ENCODE measurements at places on chromosomes 16 and 17.

DNA sequence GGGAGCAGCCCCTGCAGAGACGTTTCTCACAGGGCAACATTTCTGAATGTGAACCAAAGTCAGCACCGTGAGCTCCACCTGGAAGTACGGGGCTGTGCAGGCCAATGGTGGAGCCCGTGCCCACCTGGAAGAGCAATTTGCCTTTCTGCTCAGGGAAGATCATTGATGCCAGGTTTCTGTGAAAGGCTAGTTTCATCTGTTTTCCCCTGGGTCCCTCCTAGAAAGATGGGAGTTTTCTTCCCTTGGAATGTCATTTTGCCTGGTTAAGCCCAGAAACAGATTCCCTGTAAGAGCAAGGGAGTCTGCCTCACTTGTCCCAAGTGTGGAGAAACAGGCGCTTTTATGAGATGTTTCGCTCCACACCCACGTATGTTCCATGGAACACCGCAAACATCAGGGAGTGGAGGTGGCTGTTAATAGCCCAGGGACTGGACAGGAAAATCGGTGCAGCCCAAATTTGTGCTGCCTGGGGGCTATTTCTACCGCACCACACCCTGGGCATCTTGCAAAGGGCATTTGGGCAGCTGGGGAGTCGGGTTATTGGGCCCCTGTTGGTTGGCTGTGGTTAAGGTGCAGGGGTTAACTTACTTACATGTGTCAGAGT, 2.6 kb downstream of the SLC6A4 start:
- DNase-seq, result no peak

DNA sequence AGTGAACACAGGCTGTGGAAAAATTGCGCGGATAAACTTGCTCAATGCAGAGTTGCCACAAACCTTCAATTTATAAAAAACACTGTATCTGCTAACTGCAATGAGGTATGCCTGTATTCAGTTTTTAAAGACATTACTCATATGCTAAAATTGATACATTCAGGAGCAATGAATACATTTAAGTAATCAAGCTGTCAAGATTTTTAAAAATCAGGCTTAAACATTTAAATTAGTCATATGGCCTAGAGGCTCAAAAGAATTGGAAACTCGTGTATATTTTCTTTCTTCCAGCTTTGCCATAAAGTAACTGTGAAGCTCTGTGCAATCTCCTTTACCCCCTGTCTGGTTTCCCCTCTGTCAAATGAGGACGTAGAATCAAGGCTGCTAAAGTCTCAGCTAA, 4.1 kb downstream of the SYNRG start:
- no peak for DNase-seq

- DNase-seq, result no peak
These were observed 168.2 kb upstream of the ZNF267 start for GRCh38 chr16:31705371-31705770.

GRCh38 chr16:69838489-69838888, 76.4 kb downstream of the WWP2 start:
- DNase-seq, result no peak

DNA sequence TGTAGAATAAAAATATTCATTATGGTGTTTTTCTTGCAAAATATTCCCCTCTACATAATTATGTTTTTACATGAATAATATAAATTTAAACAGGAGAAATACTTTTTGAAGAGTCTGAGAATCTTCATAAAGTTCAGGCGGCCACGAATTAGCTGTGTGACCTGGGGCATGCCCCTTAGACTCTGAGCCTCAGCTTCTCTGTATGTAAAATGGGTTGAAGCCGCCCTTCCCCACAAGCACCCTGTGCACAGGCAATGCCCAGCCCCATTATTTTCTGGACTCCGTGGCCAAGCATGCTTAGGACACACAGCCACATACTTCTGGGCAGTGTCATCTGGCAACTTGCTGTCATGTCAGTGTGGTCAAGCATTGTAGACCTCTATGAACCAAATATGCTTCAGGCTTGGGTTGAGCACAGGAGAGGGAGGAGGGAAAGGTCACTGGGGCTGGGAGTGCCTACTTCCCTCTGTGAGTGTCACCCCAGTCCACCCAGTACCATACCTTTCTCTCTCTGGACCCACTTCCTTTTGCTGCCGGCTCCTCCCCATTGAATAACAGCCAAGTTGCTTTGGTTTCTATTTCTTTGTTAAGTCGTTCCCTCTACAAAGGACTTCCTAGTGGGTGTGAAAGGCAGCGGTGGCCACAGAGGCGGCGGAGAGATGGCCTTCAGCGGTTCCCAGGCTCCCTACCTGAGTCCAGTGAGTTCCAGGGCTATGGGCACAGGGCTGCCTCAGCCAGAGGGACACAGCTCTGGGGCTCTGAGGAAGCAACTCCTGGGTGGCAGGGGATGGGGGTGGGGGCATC, at the start of gene LGALS9:
TSS of gene LGALS9 (plus strand) at position 582 of the 804 bp plus-strand sequence. CDS start at position 660, 78 bp downstream.
- DNase-seq, result peak; percentile 73

DNA sequence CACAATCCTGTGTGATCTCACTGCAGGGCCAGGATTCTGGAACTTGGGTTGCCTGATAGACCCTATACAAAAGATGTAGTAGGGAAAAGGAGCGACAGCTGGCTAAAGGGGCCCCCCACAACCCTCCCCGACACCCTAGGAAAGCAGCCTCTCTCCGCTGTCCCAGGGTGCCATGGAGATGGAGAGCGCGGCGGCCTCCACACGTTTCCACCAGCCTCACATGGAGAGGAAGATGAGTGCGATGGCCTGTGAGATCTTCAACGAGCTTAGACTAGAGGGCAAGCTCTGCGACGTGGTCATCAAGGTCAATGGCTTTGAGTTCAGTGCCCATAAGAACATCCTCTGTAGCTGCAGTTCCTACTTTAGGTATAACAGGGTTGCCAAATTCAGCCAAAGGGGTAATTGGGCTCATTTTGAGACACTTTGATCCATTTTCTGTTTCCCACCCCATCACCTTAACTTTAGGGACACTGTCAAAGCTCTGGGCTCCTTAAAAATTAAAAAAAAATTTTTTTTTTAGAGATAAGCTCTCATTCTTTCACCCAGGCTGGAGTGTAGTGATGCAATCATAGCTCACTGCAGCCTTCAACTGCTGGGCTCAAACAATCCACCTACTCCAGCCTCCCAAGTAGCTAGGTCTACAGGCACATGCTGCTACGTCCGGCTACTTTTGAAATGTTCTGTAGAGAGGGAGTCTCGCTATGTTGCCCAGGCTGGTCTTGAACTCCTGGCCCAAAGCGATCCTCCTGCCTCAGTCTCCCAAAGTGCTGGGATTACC, at the start of gene KLHL10:
TSS of gene KLHL10 (plus strand) at position 65 of the 778 bp plus-strand sequence. CDS start at position 173, 108 bp downstream.
- DNase-seq, result no peak

- DNase-seq, result peak; percentile 25
These were observed 875 bp downstream of the PRKCB start for GRCh38 chr16:23836404-23837311.

- DNase-seq, result peak; percentile 15
These were observed 52.4 kb upstream of the CDH3 start for GRCh38 chr16:68592466-68593337.

DNA sequence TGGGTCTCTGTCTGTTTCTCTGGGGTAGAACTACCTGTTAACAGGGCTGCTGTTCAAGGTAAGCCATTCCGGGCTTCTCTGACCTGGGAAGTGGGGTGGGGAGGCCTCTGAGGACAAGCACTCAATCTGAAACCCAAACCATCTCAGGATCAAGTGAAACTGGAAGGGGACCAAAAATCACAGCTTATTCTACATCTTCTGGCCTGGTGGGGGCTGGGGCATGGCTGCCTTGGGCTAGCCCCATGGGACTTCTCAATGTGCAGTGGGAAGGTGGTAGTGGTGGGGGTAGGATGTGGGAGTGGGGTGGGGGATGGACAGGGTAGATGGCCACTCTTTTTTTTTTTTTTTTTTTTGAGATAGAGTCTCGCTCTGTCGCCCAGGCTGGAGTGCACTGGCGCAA, 5.5 kb downstream of the FLOT2 start:
- DNase-seq, result no peak

DNA sequence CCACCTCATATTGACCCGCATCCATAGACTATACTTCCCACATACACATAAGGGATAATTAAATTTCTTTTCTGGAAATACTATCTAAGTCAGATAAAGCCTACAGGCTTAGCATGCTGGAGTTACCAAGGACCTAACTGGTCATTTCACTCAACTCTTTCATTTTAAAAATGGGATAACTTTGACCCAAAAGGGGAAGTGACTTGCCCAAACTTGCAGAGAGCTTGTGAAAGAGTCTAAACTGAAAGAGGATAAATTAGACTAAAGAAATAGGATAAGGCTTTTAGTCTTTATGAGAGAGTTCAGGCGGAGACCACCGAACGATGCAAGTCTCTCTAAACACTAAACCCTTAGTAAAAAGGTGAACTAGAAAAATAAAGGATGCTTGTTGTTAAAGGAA, 3.9 kb upstream of the KRT33A start:
- no peak for DNase-seq

- no peak for DNase-seq
These were observed 3.4 kb downstream of the FAM222B start for GRCh38 chr17:28839221-28839620.

DNA sequence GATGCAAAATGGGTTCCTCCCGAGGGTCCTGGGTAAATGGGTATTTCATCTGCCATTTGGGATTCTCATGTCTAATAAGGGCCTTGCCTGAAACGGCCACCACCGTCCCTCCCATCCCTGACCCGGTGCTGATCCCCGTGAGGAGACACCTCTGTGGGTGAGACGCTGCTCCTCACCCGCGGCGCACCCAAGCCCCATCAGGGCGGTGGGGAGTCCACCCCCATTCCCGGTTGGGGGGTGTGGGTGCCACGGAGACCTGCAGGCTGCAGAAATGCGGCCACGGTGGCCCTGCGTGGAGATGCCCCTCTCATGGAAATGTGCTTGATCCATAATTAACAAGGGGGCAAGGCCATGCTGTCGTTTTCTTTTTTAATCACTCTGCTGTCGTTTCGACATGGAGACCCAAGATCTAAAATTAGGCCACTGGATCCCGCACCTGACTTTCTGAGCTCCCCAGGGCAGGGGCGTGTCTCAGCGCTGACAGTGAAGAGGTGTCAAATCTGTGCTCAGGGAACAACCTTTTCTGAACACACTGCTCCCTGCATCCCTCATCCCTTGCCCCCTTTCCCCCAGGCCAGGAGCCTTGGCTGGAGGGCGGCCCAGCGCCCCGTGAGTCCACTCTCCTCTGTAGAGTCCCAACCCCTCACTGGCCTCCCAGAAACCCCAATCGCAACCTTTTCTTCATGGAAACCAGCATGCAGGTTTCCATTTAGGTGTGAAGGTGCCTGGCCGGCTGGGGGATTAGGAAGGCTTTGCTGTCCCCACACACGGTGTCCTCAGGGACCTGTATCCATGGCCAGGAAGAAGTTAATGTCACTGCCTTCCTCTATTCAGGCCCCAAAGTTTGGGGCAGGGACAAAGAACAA, 38.9 kb downstream of the PEMT start:
- no peak for DNase-seq

DNA sequence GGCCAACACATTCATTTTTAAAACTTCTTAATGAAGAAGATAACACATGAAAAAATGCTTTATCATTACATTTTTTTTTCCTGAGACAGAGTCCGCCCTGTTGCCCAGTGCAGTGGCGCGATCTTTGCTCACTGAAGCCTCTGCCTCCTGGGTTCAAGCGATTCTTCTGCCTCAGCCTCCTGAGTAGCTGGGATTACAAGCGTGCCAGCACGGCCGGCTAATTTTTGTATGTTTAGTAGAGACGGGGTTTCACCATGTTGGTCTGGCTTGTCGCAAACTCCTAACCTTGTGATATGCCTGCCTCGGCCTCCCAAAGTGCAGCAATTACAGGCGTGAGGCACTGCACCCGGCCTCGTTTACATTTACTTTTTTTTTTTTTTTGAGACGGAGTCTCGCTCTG, 13.2 kb downstream of the HBQ1 start:
- DNase-seq, result no peak

GRCh38 chr17:65942592-65942991, 249.3 kb downstream of the CEP112 start:
- DNase-seq, result no peak

DNA sequence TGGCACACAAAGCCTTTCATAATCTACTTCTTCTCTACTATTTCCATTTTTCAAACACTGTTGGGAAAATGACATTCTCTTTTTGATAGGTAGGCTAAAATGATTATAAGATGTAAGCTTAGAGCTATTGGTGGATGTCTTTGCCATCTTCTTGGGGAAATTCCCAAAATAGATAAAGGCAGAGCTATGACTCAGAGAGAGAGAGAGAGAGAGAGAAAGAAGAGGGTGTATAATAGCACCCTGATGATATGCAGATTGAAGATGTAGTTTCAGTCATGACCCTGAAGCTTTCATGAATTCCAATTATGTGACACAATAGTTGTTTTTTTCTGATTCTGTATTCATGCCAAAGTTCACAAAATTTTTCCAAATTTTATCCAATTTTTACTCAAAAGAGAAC, 529.1 kb downstream of the HS3ST4 start:
- DNase-seq, result no peak

DNA sequence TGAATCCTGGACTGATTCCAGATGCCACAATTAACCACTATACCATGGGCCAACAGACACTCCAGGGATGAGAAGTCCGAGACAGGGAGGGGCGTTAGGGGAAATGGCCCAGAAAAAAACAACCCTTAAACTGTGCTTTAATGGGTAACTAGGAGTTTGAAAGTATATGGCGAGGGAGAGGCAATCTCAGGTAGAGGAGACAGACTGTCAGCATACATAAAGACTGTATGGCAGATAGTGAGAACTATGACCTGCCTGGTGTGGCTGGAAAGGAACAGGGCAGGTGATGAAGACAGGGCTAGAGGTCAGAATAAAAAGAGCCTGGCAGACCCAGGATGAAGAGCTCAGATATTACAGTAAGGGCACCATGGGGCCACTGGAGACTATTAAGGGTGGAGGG, 8.1 kb downstream of the ZZEF1 start:
- no peak for DNase-seq

DNA sequence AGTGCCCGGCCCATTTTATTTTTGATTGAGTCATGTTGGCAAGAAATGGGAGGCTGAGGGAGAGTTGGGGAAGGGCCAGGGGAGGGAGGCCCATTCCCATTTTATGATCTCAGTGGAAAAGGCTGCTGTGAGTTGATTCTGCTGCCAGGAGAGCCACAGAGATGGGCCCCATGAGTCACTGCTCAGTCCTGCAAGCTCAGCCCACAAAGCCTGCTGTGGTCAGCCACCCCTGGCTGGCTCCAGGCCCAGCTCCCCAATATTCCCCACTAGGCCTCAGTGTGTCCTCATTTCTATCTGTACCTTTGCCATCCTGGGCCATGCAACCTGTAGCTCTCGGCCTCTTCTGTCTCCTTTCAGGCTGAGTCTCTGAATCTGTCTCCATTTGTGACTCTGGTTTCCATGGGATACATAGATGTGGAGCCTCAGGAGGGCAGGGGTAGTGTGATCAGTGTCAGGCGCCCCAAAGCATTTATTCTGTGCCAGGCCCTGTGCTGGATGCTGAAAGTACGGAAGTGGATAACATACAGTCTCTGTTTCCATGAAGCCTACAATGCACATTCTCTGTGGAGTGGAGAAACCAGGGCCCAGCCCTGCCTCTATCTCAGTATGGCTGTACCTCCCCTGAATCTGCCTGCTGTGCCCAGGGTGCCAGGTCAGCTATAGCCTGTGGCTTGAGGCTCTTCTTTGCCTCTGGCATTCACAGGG, 1.9 kb upstream of the PLEKHG4 start:
- no peak for DNase-seq

Data from Kasumi-1 (cell line).